ENCODE measurements at places on chromosomes 2 and 18.

- no peak for DNase-seq
Observed at GRCh38 chr18:42486271-42486670, 531.2 kb downstream of the PIK3C3 start.

DNA sequence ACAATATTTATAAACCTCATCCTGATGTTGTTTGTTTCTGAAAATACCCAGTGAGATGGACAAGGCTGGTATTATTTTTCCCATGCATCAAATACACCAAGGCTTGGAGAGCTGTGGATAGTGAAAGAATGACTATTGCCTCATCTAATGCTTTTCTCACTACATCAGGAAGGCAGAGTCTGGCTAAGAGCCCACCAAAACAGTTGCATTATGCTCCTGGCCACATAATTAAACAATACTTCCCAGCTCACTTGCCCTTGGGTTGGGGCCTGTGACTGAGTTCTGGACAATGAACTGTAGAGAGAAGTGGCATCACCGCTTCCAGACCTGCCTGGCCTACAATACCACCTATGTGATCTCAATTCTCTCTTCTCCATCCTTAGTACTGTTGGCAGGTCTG lies 46.4 kb upstream of the REEP1 start:
- DNase-seq, result no peak

- DNase-seq, result no peak
Observed at GRCh38 chr2:36823862-36824261, 127.4 kb downstream of the VIT start.

GRCh38 chr2:234291765-234292204 lies 205.1 kb downstream of the ARL4C start:
- DNase-seq, result peak; percentile 75

GRCh38 chr2:124327303-124327702 lies 302.2 kb downstream of the CNTNAP5 start:
- DNase-seq, result no peak
